Body of pancreas (tissue), 4 donors: ENCODE measurements at places on chromosomes 1 and 21. TPM values are rescaled to one million over a fixed set of nuclear protein-coding genes. Genes with fewer than 3 reads are reported as not detected.

DNA sequence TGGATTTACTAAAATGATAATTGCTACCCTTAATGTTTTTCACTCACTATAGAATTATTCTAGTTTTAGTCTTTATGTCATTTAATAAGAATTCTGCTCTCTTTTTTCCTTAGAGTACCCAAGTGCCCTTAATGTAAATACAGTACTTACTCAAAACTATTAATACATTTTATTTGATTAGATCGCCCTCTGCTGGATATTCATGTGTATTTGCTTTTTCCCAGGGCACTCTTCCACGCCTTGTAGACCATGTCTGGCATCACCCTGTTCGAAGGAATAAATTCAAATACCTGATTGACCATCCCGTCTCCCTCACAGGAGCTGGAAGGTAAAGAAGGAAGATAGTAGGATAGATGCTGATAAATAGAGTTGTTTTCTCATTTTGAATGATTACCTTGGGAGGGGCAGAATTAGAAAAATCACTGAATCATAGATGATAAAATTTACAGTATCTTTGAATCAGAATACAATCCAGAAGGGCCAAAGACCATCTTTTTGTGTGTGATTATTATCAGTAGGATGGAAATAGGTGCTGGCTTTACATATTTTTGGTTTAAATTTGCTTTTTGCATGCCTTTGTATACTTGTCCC, 4.1 kb downstream of the AXDND1 start:
- peaks cover 15% of the 10 kb centered on the region for H3K4me1 ChIP-seq
- no peak overlapping the region for H3K27ac ChIP-seq
- no peaks in the 10 kb centered on the region for H3K36me3 ChIP-seq

DNA sequence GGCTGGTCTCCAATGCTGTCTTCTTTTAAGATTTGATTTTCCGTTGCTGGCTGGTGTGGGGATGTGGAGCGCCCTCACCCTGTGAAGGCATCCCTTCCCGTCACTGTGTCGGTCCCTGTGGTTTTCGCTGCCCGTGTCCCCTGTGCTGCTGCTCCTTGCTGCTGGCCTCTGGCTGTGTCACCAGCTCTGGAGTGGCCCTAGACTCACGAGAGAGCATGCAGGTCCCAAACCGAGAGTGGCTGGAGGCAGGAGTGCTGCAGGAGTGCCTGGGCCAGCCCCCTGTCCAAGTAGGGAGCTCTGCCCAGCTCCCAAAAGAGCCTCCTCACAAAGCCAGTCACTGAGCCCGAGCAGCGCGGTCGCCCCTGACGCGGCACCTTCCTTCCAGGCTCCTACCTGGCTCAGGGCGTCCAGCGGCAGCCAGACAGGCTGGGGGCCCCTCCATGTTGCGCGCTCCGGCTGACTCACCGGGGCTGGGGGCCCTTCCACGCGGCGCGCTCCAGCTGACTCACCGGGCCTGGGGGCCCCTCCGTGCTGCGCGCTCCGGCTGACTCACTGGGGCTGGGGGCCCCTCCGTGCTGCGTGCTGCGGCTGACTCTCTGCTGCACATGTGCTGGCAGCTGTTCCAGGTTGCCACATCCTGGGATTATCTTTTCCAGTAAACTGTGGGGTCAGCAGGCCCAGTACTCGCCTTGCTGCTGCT, 106.7 kb upstream of the COL6A1 start:
- H3K4me1 ChIP-seq: no peaks in the 10 kb centered on the region
- H3K27ac ChIP-seq: no peak overlapping the region
- DNase-seq: no peak
- no peaks in the 10 kb centered on the region for H3K36me3 ChIP-seq
- H3K27me3 ChIP-seq: no peaks in the 10 kb centered on the region

DNA sequence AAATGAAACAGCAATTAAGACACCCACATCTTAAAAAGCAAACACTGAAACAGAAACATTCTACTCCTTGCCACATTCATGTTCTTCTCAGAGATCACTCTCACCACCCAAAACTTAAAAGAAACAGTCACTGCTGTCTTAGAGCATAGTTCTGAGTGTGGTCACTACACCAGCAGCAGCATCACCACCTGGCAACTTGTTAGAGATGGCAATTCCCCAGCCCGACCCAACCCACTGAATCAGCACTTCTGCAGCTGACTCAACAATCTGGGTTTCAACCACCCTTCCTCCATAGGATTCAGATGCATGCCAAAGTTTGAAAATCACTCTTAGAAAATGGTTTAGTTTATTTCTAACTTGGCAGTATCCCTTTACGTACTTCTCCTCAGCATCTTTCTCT, 126.1 kb downstream of the CDC42BPA start:
- peak; percentile 44 for DNase-seq
- no peaks in the 10 kb centered on the region for H3K4me1 ChIP-seq
- H3K27ac ChIP-seq: no peak overlapping the region

DNA sequence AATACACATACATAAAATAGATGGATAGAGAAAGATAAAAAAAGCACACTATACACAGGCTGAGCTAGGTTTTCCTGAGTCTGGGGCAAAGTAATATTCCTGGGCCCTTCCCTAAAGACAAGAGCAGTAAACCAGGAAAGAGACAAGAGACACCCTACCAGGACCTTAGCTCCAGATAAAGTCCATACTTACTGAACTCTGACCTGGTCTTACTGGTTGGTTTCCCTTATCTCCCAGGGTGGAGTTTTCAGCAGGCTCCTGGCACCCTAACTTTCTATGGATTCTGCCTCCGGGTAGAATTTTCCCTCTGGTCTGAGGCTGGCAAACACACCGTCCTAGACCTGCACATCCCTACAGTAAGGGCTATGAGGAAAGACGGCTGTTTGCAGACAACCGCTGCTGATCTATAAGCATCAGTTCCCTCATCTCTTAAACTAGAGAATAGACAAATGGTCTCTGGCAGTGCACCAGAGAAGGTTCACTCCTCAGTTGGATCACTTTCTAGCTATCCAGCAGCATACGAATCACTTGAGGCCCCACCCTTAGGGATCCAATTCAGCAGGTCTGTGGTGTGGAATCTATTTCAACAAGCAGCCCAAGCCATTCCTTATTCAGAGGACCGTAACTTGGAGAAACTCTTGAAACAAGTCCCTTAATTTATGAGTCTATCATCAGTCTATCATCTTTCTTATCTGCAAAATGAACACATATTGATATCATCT, 52.0 kb downstream of the ARHGEF11 start:
- H3K27me3 ChIP-seq: no peaks in the 10 kb centered on the region
- no peak for DNase-seq
- no peaks in the 10 kb centered on the region for H3K4me1 ChIP-seq
- H3K36me3 ChIP-seq: no peaks in the 10 kb centered on the region
- no peak overlapping the region for H3K27ac ChIP-seq
- no peak overlapping the region for H3K4me3 ChIP-seq

DNA sequence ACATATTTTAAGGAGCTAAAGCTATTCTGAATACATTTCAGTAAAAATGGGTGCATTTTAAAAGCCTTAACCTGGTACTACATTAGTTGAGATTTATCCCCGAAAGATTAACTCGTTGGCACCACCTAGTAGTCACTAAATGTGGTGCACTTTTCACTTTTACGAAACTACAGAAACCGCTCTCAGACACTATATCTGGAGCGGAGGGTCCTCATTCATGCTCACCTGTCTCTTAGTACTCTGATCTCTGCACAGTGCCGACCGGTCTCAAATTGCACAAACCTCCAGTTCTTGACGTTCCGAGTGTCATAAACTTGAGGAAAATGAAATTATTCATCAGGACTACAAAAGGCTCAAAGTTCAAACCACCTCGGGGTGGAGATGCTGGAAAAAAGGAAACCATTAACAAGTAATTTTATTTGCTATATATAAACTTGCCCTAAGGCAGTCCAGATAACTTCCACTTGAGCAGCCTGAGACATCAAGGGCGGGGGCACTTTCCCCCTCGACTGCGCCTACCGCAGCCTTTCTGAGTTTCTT, 722 bp downstream of the LZIC start:
- peak; percentile 32 for DNase-seq
- peak overlapping the region; percentile 34 for H3K4me3 ChIP-seq
- H3K27me3 ChIP-seq: no peaks in the 10 kb centered on the region
- H3K27ac ChIP-seq: peak overlapping the region; percentile 55
- H3K4me1 ChIP-seq: peaks cover 17% of the 10 kb centered on the region

Gene S100A4
- total RNA-seq: 49.5 TPM

Gene IL23R
- total RNA-seq: 0.26 TPM

GRCh38 chr1:205658943-205659581, 21.2 kb downstream of the SLC45A3 start:
- H3K27me3 ChIP-seq: no peaks in the 10 kb centered on the region
- no peak overlapping the region for H3K4me3 ChIP-seq
- DNase-seq: peak; percentile 91

DNA sequence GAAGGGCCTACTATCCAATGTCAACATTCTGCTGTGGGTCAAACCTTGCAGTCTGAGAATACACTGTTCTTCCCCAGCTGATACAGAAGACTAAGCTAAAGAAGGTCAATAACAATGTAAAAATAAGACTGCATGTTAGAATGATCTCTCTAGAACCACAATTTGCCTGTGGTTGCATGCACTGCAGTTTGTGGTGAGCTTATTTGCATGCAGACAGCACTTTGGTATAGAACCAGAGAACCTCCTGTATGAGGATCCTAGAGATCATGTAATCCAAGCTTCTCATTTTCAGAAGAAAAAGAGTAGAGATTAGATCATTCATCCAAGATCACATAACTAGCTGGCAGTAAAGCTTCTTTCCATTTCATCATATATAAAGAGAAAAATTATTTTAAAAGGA, 15.8 kb downstream of the SYNJ1 start:
- H3K27me3 ChIP-seq: no peaks in the 10 kb centered on the region
- no peak overlapping the region for H3K27ac ChIP-seq
- H3K4me1 ChIP-seq: peaks cover 5% of the 10 kb centered on the region
- H3K4me3 ChIP-seq: no peak overlapping the region
- H3K36me3 ChIP-seq: no peaks in the 10 kb centered on the region
- DNase-seq: no peak

DNA sequence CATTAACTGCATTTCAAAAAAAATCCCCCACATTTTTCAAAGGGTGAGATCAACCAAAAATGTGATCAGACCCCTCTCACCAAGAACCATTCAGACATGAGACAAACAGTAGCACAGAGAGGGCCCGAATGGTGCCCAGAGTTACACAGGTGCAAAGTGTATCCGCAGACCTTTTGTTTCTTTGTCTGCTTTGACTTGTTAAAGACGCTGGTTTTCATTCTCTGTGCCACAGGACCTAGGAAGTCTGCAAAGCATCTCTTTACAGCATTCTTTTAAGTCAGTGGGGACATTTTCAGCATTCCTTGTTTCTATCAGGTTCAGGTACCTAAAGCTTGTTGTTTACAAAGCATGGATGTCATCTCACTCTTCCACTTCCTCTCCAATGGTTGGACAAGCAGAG, 87.2 kb upstream of the MAP1LC3C start:
- H3K4me1 ChIP-seq: no peaks in the 10 kb centered on the region
- no peaks in the 10 kb centered on the region for H3K36me3 ChIP-seq
- no peaks in the 10 kb centered on the region for H3K27me3 ChIP-seq
- no peak for DNase-seq
- no peak overlapping the region for H3K27ac ChIP-seq
- H3K4me3 ChIP-seq: no peak overlapping the region

DNA sequence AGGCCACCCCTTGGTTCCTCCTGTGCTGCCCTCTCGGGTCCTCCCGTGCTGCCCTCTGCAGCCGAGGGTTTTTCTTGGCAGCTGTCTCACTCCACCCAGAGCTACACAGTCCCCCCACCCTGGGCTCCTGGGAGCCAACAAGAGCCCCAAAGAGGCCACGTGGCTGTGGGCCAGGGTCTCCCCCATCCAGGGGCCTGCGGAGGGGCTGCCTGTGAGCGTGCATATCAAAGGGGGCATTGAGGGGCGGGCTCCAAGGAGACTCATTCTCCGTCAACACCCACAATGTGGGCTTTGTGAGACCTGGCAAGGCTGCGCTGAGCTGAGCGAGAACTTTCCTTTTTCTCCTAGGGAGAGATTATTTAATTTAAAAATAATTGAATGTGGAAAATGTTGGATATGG, 108.7 kb upstream of the ARHGEF16 start:
- H3K27ac ChIP-seq: no peak overlapping the region
- no peak for DNase-seq

Gene CD1B
- 1.0 TPM for total RNA-seq

DNA sequence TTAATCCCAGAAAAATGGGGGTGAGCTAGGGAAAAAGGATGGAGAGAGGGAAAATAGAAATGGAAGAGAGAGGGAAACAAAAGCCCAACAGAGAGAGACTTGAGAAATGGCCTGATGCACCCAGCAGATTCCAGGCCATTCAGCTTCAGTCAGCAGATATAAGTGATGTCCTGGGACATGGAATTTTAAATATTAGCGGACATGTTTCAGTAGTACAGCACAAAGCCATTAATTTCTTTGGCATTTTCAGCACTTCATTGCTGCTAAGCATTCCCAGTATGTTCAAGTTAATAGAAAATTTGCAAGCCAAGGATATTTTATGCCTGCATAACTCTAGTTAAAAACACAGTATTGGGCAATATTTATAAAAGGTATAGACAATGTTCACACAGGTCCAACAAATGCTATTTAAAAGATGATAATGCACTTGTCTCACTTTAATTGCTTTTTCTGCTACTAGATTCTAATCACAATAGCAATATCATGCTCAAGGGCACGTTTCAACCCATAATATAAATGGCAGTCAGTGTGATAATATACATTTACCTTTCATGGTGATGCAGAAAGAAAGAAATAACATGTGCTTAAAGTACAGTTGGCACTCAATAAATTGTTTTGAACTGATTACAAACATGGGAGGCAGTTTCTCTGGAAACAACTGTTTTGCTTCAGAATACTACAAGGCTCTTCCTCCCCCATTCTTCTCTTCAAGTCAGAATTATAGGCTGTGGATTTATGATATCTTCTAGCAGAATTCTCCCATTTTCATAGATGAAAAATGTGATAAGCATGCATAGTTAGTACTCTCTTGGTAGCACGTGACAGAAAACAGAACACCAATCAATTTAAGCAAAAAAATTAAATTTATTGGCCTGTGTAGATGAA, 108.1 kb upstream of the MAGI3 start:
- no peak for DNase-seq
- no peak overlapping the region for H3K4me3 ChIP-seq
- H3K27me3 ChIP-seq: no peaks in the 10 kb centered on the region
- H3K4me1 ChIP-seq: peaks cover 33% of the 10 kb centered on the region

- no peaks in the 10 kb centered on the region for H3K27me3 ChIP-seq
- peaks cover 91% of the 10 kb centered on the region for H3K4me1 ChIP-seq
- no peak for DNase-seq
These were observed 9.2 kb downstream of the MEF2D start for GRCh38 chr1:156491151-156491949.

Gene MATN1
- not detected for total RNA-seq

- H3K4me1 ChIP-seq: no peaks in the 10 kb centered on the region
- DNase-seq: peak; percentile 53
- no peaks in the 10 kb centered on the region for H3K36me3 ChIP-seq
- no peaks in the 10 kb centered on the region for H3K27me3 ChIP-seq
- no peak overlapping the region for H3K27ac ChIP-seq
These were observed 73.5 kb downstream of the BACH1 start for GRCh38 chr21:29372063-29372802.

GRCh38 chr1:220772846-220773245, 13.9 kb upstream of the MTARC1 start:
- H3K4me1 ChIP-seq: peaks cover 10% of the 10 kb centered on the region
- no peak overlapping the region for H3K27ac ChIP-seq
- no peak overlapping the region for H3K4me3 ChIP-seq

Gene IL22RA1
- total RNA-seq: 133 TPM
